ENCODE measurements at places on chromosomes 2 and 18.
A peak's percentile ranks its signal among the peaks of the same experiment; 100 is the strongest.

DNA sequence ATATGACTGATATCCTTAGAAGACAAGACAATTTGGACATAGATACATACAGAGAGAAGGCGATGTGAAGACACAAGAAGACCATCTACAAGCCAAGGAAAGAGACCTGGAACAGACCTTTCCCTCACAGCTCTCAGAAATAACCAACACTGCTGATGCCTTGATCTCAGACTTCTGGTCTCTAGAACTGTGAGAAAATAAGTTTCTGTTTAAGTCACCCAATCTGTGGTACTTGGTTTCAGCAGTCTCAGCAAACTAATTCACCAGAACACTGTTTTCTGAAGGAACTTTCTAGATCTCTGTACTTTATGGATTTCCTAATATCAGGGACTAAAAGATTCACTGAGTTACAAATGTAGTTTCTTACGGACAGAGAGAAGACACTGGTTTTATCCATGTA, 58.8 kb downstream of the NAB1 start:
- DNase-seq: no peak

DNA sequence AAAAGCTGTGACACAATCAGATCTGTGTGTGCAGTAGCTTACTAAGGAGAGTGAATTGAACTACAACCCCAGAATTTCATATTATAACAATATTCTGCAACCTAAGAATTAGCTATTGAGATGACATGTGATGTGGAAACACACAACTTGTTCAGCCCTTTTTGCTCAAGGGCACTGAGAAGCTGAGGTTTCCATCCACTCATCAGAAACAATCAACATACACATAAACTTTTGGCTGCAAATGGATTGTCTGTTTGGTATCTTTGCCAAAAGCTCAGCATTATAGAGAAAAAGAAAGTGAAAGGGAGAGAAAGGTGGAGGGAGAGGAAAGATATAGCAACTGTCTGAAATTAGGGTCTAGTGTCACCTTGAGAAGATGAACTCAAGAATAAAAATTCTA, 117.2 kb upstream of the KLF7 start:
- DNase-seq: no peak

GRCh38 chr2:16462958-16463357, 202.7 kb downstream of the CYRIA start:
- no peak for DNase-seq

- DNase-seq: peak; percentile 83
Measured at GRCh38 chr2:156334496-156335478, 2.3 kb upstream of the NR4A2 start.

- DNase-seq: no peak
Measured at GRCh38 chr2:192123847-192124246, 70.9 kb downstream of the TMEFF2 start.

- peak; percentile 10 for DNase-seq
Measured at GRCh38 chr2:171136024-171136423, 24.7 kb downstream of the TLK1 start.

- no peak for DNase-seq
Measured at GRCh38 chr2:119859528-119859927, 99.8 kb downstream of the PTPN4 start.

- no peak for DNase-seq
Measured at GRCh38 chr18:45133276-45133675, 452.6 kb downstream of the SETBP1 start.

DNA sequence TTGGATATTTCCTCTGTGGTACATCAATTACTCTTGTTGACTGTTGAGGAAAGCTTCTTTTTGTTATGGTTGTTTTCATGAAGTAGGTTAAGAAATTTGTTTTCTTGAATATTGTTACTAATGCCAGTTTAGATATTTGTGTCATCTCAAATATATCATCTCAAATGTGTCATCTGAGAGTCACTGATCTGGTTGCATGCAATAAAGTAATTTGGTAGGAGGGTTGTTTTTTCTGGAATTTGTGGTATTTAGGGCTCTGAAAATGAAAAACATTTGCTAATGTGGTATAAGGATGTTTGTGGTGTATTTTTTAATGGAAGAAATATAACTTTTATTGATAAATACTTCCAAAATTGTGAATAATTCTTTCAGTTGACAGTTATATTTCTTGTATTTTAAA, 117.7 kb downstream of the GREB1L start:
- DNase-seq: no peak

DNA sequence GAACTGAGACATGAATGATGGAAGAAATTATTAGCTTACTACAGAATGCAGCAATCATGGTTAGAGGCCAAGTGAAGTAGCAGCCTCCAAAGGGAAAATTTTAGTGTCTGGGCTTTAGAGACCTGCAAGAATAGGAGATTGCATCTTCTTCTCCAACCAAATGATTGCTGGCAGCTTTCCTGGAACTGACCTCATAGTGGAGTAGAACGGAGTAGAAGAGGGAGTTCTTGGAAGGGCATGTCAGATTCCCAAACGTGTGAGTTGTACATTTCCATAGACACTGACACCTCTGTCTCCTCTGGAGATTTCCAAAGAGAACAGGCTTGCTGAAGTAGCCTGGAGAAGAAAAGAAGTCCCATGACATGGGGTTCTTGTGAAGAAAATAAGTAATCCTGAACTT, 169.8 kb upstream of the ERBB4 start:
- no peak for DNase-seq

- DNase-seq: no peak
Measured at GRCh38 chr2:127690696-127691095, 10.6 kb upstream of the SFT2D3 start.

GRCh38 chr18:27619090-27619772, 434.1 kb upstream of the CHST9 start:
- DNase-seq: no peak

DNA sequence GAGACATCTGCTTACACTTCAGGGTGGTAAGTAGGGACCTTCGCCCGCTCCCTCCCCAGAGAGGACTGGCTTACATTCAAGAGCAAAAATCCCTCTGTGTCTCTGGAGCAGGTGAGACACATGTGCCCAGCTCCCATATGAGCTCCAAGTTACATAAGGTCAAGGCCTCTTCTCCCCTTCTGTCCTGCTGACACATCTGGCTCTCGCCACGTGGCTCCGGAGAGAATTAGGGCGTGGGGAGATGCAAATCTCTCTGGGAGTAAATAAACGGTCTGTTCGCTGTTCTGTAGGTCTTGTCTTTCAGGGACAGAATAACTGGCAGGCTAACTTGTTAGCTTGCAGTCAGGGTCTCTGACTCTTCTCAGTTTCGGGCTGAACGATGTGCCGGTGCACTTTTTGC, 16.2 kb downstream of the MRO start:
- DNase-seq: no peak

GRCh38 chr2:25894135-25894830, 16.0 kb upstream of the ASXL2 start:
- DNase-seq: no peak

DNA sequence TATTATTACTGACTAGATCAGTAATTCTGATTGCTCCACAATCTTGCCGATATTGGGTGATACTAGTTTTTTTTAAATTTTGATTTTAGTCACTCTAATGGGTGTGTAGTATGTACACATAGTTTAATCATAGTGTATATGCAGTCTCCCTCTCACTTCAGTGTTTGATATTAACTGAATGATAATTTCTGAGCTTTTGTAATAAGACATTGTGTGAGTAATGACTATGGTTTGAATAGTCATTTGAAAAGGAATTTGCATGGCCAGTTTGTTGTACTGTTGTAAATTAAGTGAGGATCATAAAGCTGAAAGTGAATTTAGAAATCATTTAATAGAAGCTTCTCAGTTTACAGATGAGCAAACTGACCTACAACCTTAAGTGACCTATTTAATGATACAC, 33.4 kb downstream of the USP14 start:
- no peak for DNase-seq

DNA sequence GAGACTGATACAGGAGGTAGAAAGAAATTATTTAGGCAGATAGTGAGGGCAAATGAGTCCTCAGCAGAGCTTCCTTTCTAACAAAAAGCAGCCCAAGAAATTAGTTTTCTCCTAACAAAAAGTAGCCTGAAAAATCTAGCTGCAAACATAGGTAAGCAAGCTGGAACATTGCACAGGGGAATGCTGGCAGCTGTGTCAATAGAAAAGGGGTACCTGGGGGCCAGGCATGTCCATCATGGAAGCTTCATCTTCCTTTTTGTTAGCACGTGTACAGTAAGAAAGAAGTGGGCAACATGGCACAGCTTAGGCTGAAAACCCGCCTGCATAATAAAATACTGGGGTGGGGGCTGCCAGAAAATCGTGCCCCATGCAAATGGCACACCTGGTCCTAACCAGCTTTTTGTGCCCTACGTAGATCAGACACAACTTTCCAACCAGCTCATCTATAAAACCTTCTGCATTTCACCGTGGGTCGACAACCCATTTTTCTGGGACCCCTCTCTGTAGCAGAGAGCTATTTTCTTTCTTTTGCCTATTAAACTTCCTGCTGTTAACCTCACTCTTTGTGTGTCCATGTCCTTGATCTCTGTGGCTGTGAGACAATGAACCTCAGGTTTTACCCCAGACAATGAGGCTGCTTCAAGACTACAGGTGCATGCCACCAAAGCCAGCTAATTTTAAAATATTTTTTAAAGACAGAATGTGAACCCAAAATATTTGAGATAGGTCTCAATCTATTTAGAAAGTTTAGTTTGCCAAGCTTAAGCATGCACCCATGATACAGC, 6.6 kb upstream of the MTHFD2 start:
- no peak for DNase-seq

DNA sequence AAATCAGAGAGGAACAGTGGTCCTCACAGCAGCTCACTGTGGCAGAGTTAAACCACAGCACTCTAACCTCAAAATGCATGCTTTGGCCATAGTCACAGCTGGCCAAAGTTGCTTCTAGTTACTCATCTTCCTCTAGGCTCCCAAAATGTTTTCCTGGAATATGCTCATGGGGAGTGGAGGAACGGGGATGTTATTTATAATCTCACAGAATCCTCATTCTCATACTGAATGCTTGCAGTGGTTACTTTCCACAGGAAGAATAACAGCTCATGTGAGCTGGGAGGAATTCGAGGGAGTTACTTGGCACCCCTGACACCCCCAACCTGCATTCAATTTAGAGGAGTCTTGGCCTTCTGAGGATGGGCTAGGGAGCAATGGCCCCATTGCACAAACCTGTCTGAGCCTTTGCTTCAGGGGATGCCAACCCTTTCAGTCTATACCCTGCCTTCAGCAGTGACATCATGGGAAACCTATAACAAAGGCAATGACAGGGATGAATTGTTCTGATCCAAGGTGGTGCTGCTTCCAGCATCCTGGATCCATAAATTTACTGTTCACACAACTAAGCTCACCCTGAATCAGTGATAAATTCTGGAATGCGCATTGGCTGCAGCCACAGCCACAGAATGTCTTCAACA, 22.4 kb upstream of the CCBE1 start:
- DNase-seq: no peak

- no peak for DNase-seq
Measured at GRCh38 chr2:189222468-189223105, 43.0 kb upstream of the COL5A2 start.

GRCh38 chr2:152594792-152595191, 122.5 kb downstream of the PRPF40A start:
- DNase-seq: no peak

DNA sequence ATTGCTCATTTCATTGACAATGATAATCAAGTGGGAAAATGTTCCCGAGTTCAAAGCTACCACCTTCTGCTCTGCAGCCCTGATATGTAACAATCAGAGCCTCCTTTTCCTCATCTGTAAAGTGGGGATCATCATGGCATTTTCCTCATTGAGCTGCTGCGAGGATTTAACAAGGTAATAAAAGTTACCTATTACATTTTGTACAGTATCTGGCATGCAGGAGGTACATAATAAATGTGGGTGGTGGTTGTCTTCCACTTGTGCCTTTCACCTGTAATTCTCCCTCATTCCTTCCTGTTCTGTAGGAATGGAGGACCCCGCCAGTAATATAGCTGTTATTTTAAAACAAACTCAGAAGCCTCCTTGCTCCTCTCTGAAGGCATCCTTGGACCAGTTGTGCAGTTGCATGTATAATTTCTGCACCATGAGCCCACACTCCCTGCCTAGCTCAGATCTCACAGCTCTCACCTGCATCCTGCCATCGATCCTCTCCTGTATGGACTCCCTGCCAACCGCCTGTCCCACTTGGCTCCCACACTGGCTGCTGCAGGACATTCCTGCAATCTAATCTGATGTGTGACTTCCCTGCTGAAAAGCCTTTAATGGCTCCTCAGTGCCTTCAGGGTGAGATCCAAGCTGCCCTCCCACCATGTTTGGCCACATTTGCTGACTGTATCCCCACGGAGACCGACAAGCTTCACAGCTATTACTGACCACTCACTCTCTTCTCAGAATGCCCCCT, 350.4 kb downstream of the EN1 start:
- DNase-seq: no peak

DNA sequence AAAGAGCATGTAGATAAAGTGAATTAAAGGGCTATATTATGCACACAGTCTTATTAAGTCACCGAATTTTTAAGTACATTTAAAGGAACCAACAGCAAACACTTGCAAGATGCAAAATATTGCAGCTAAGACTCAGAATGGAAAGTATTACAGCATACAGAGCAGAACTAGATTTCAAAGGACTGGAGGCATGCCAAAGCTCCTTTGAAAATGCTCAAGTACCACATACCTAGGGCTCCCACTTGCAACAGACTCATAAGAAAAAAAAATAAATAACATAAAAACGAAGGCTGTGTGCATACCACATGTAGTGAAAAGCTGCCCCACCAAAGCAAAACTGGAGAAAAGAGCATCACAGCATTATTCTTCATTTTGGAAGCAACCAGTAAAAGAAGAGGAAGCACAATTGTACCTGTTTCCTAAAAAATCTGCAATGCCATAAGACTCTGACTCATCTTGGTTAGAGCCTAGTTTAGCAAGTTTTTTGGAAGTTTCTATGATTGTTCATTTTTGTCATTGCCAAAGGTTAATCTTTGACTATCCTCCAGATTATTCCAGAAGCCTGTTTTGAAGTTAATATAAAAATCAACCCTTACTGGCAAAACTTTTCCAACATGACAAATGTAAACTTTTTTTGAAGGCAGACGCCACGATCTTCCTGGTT, 306.0 kb upstream of the COL3A1 start:
- DNase-seq: no peak

All from stimulated activated CD4-positive, alpha-beta T cell treated with anti-CD3 and anti-CD28 coated beads, Interleukin-1b, Interleukin-23, amount 100 ng/mL, for 48 hours (primary cell).